ENCODE measurements at places on chromosomes 2 and 18.

DNA sequence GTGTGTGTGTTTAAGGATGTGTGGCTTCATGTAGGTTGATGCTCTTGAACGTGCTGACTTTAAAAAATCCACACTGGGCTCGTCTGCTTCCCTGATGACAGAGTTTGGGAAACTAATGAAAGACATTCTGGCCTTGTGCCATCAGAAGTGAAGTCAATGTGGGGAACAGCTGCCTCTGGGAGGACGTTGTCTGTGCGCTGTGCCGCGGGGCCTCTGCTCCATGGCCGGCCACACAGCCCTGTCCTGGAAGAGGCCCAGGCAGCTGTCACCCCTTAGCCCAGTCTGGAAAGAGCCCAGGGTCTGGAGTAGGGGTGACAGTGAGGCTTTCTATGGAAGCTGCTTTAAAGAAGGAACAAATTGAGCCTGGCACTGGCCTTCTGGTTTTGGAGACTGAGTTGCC lies 155.8 kb downstream of the SH3RF3 start:
- DNase-seq, result no peak

DNA sequence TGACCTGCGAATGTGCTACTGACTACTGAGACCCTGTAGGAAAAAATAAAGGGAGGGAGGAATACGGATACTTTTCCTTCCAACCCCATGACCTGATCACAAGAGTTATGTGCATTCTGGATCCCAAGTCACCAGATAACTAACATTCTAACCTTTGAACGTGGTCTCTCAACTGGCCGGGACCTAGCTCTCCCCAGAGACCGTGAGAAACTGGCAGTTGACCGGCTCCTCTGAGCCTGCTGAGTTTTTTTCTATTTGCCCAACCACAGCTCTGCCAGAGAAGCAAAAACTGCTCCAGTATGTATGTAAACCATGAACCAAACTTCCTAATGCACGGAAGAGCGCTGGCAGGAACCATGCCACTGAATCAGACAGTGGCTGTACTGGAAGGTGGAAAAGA lies 47.5 kb upstream of the PTMA start:
- DNase-seq, result no peak

DNA sequence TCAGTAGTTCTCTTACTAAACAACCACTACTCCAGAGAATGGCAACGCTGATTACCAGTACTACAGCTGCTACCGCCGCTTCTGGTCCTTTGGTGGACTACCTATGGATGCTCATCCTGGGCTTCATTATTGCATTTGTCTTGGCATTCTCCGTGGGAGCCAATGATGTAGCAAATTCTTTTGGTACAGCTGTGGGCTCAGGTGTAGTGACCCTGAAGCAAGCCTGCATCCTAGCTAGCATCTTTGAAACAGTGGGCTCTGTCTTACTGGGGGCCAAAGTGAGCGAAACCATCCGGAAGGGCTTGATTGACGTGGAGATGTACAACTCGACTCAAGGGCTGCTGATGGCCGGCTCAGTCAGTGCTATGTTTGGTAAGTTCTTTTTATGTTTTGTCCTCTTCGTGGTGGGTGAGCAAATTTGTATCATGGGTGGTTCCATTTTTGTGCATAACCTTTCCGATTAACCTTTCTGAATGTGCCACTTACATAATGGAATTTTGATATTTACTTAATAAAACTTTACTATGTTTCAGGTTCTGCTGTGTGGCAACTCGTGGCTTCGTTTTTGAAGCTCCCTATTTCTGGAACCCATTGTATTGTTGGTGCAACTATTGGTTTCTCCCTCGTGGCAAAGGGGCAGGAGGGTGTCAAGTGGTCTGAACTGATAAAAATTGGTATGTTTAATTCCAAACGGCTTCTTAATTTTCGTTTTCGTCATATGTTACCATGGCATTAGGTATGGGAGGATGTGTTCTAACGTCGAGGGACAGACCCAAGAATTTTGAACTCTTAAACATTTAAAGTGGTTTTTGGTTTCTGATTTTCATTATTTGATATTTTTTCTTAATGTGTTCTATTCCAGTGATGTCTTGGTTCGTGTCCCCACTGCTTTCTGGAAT lies 1.3 kb downstream of the SLC20A1 start:
- no peak for DNase-seq

GRCh38 chr2:149236410-149236809 lies 94.0 kb upstream of the LYPD6 start:
- no peak for DNase-seq

DNA sequence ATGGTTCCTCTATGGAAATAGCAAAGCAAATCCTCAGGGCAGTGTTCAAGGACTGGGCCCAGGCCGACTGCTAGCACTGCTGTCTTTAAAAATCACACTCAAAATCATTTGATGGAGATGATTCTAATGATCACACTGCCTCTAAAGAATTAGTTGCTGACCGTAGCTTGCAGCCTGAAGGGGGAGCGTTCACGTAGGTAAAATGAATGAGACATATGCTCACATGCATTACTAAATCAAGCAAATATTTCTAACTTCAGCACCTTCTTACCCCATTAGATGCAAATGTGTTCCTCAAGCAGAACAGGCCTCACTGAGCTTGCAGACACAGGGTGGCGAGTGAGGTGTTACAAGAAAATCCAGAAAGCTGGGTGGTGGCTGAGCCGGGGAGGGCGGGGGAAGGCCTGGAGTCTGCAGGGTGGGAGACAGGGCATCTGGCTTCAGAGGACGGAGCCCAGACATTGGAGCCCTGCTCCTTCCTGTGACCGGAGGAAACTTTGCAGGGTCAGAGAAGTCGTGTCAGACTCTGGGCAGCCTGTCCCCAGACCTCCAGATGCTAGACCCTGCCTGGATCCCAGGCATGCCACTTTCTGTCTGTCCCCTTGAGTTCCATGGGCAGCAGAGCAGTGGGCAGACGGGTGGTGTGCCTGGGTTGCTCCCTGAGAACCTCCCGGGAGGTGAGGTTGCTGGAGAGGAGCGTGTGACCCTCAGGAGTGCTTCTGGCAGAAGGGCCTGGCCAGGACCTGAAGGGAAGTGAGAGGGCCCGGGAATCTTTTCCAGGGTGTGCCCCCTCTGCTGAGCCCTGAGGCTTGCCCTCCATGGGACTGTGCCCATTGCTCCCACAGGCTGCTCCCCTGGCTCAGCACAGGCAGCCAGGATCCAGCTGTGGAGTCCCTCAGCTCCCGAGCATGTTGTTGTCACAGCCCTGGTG lies 7.1 kb upstream of the NPPC start:
- no peak for DNase-seq

DNA sequence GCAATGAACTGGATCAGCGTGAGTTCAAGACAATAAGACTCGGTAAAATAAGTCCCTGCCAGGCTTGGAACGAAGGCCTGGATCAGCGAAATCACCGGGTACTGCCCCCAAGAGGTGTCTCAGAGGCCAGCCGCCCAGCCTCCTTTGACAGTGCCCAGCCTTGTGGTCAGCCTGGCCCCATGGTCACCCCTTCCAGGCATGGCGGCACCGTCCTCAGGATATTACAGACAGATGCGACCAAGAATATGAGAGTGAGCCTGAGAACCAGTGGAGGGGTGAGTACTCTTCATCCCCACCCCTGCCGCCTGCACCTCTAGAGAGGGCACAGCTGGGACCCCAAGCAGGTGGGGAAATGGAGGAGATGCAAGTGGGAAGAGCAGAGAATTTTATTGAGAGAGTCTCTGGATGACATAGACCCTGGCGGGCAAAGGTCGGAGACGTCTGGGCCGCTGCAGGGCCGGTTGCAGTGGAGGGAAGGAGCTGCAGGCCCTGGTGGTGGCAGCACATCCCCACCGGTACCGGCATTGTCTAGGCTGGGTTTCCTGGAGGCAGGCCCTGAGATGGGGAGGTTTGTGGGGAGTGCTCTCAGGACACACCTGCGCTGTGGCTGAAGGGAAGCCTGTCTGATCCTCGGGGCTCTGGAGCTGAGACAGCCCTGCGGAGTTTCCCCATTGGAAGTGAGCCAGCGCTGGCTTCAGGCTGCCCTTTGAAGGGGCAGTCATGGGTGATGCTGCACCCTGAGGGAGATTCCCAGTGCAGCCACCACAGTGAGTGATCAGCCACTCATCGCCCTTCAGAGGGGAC lies 190.0 kb downstream of the SEPTIN10 start:
- no peak for DNase-seq

DNA sequence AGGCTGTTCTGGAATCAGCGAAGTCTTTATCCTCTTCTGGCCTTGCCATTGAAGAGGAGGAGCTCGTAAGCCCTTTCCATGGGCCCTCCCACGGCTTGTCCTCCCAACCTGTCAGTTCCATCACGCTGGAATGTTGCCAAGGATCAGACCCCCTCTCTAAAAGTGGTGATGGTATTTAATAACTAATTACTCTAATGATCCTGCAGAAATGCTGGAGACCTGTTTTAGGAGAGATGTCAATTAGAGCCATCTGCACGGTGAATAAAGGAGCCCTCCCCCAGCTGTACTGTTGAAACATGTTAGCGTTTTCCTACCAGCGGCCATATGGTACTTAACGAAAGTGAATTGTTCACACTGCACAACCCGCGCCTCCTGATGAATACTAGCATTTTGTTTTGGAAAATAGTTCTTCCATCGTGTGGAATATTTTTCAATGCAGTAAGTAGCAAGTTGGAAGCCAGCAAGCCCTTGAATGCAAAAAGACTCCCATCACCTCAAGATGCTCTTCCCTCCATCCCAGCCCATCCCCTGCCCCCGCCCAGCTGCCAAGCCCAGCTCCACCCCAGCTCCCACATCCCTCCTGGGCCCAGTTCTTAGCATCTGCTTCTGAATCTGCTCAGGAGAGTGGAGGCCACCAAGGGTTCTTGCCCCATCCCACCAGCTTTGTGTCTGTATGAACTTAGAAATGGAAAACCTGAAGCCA lies 145.4 kb downstream of the KLHL29 start:
- no peak for DNase-seq

DNA sequence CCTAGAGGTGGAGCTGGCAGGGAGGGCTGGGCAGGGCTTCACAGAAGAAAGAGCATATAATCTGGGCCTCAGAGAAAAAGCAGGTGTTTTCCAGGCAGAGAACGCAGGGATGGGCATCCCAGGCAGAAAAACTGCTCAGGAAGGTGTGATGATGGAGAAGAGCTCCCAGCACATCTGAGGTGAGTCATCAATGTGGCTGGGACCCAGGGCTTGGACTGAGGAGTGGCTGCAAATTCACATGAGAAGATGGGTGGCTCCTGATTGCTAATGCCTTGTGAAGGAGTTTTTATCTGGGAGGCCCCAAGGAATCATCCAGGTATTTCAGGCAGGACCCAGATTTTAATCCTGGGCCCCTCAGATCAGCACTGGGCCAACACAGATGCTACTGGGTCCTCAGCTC lies 10.2 kb downstream of the IL1F10 start:
- no peak for DNase-seq

GRCh38 chr2:133044556-133044955 lies 374.6 kb upstream of the LYPD1 start:
- DNase-seq, result no peak

- no peak for DNase-seq
Observed at GRCh38 chr2:43321446-43321845, 95.0 kb upstream of the ZFP36L2 start.

DNA sequence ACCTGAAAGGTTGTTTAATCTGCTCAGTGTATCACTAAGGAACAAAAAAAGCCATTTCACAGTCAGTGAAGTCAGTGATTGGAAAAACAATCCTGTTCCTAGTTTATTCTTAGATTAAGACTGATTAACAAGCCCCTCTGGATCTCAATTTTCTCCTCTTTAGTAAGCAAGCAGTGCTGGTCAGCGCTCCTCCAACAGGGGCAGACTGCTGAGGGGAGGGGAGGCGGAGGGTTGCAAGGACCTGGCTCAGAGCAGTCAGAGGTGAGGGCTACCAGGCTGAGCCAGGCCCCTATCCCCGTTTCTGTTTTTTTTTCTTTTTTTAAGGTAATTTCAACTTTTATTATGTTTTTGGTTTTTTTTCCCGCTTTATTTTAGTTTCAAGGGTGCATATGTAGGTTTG lies 24.7 kb upstream of the KCNS3 start:
- DNase-seq, result no peak

DNA sequence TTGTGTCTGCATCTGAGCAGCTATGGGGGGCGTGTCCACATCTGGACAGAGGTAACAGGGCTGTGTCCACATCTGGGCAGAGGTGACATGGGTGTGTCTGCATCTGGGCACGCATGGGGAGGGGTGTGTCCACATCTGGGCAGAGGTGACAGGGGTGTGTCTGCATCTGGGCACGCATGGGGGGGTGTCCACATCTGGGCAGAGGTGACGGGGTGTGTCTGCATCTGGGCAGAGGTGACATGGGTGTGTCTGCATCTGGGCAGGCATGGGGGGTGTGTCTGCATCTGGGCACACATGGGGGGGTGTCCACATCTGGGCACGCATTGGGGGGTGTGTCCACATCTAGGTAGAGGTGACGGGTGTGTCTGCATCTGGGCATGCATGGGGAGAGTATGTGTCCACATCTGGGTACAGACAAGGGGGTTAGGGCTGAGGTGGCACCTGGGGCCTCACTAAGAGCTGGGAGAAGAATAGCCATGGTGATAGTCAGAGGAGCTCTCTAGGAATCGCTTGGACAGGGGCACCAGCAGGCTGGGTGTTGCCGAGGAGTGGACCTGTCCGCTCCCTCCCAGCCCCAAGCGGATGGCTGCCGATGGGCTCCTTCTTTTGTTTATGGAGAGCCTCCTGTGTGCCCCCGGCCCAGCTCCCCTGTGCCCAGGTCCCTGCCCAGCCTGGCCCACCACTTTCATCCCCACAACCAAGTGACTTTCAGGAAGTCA lies 177.8 kb downstream of the EIPR1 start:
- no peak for DNase-seq

GRCh38 chr2:70141212-70141901 lies 49.5 kb downstream of the C2orf42 start:
- peak; percentile 59 for DNase-seq

GRCh38 chr2:17148407-17149145 lies 369.7 kb downstream of the RAD51AP2 start:
- peak; percentile 21 for DNase-seq

DNA sequence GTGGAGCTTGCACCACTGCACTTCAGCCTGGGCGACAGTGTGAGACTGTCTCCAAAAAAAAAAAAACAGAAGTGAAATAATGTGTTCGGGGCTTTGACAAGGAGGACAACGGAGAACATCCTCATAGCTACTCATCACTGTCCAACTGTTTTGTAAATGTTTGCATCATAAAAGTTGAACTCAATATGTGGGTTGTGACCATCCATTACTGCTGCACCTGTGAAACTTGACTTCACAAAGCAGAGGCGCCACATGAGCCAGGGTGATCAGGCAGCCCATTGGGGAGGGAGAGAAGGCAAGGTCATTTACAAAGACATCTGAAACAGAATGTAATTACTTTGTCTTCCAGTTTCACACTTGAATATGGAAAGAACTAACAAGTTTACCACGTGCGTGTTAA lies 61.6 kb downstream of the LAMA1 start:
- no peak for DNase-seq
